ENCODE measurements at places on chromosomes 5 and 9. TPM values are rescaled to one million over a fixed set of nuclear protein-coding genes. Genes with fewer than 3 reads are reported as not detected.

The TMEM174 gene
- total RNA-seq, result not detected

The IL4 gene
- 2.0 TPM for total RNA-seq

The SLC45A2 gene
- total RNA-seq, result 0.27 TPM

The DCAF10 gene
- total RNA-seq, result 13.2 TPM

The PSD2 gene
- not detected for total RNA-seq

The SPINK13 gene
- total RNA-seq, result not detected

The SPINK6 gene
- not detected for total RNA-seq

The ALDH1A1 gene
- total RNA-seq, result not detected

The ZNF618 gene
- 0.36 TPM for total RNA-seq

The RNF183 gene
- total RNA-seq, result not detected

The EGFL7 gene
- total RNA-seq, result 0.70 TPM

The MARVELD2 gene
- 0.25 TPM for total RNA-seq

The TMEM252 gene
- total RNA-seq, result not detected

The RGMB gene
- 4.1 TPM for total RNA-seq

The SPAG8 gene
- total RNA-seq, result 1.0 TPM

The BAAT gene
- 0.08 TPM for total RNA-seq

The LRRC70 gene
- total RNA-seq, result 0.23 TPM

The CDKN2A gene
- 2.2 TPM for total RNA-seq

Measured in activated CD8-positive, alpha-beta memory T cell treated with anti-CD3 and anti-CD28 coated beads for 36 hours (primary cell).